ENCODE measurements at places on chromosomes 12 and 14.

GRCh38 chr12:90000721-90001120, 292.1 kb upstream of the ATP2B1 start:
- no peak for DNase-seq

- DNase-seq, result no peak
Observed at GRCh38 chr12:113247123-113248050, 26.1 kb downstream of the TPCN1 start.

DNA sequence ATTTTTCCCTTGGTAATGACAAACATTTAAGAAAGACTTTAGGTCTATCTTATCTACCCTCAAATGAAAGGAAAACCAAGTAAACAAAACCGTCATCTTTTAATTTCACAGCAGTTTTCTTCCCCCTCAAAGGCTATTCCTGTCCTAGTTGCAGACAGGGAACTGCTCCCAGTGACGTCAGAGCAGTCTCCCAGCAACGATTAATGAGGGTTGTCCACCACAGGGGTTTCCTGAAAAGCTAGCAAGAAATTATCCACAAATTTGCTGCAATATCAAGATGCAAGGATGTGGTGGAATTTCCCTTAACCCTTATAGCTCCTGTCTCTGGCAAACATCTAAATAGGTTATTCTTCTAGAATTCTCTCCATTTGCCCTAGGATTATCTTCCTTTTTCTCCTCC, 89.1 kb upstream of the STAC3 start:
- peak; percentile 33 for DNase-seq

GRCh38 chr12:10305411-10305810, 2.3 kb upstream of the KLRD1 start:
- no peak for DNase-seq

Measured in colonic mucosa (tissue), 4 donors.